ENCODE measurements at places on chromosomes 3 and 15.

GRCh38 chr3:184825121-184825820, 13.3 kb downstream of the VPS8 start:
- ATAC-seq: no peak

DNA sequence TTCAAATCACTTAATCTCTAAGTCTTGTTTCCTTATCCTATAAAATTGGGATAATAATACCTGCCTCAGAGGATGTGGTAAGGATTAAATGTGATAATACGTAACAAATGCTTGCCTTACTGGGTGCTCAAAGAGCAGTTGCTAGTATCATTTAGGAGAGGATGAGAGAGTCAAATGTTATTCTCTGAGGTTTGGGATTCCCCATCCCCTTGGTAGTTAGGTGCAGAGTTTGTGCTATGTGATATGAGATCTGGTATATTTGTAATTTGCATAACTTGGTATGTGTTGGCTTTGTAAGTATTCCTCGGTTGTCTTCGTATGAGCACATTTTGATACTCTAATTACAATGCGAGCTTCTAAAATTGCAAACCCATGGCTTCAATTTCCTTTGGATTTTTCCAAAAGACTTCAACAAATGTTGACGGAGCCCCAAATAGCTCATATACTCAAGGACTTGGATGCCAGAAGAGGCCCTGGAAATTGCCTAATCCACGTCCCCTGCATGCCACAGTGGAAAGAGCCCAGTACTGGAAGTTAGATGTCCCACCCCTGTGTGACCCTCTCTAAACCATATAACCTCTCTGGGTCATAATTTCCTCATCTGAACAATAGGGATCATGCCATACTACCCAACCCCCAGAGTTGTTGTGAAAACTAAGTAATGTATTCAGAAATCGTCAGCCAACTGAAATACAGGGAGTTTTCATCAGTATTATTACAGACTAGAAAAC, 85.0 kb downstream of the FBN1 start:
- ATAC-seq: no peak

- ATAC-seq: no peak
These were observed 132.2 kb upstream of the NR2E3 start for GRCh38 chr15:71678191-71678590.

DNA sequence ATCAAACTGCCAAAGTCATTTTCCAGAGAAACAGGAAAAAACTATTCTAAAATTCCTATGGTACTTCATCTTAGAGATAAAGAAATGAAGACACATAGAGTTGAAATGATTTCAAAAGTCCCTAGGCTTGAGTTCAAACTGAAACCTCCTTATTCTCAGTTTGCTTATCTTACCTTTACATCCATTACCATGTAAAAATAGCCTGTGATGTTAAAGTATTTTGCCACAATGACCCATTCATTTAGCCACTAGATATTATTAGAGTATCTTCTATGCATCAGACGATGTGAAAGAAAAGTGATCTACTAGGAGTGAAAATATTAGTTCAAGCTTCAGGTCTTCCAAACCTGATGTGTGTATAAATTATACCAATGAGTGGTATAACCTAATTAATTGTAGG, 55.1 kb upstream of the TTC14 start:
- ATAC-seq: no peak

DNA sequence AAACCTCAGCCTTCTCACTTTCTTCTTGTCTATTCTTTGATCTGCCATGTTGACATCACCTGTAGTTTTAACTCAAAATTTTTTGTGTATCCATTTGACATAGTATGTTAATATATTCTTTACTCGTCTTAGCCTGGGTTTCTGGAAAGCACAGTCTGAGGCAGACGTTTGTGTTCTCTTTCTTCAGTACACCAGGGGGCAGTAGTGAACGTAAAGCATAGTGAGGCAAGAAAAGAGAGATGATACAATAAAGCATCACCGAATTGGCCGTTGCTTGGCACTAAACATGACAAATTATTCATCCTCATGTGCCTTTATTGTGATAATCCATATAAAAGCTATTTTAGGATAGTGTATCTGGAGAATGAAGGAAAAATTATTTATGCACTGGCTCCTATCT, 141.0 kb upstream of the MYRIP start:
- ATAC-seq: no peak

DNA sequence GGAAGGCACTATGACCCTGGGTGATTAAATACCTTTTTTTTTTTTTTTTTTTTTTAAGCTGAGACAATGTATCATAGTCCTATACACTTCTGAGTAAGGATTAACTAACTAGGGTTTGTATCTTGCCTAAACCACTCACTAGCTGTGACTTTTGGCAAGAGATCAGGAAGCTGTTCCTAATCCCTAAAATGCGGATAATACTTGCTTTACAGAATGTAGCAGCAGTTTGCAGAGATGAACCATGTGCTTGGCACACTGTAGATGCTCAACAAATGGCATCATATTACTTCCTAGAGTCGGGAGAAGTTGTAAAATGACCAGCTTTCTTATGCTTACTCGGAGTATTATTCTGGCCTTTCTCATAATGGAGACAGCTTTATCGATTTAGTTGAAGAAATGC, 25.6 kb upstream of the PYGO1 start:
- no peak for ATAC-seq

DNA sequence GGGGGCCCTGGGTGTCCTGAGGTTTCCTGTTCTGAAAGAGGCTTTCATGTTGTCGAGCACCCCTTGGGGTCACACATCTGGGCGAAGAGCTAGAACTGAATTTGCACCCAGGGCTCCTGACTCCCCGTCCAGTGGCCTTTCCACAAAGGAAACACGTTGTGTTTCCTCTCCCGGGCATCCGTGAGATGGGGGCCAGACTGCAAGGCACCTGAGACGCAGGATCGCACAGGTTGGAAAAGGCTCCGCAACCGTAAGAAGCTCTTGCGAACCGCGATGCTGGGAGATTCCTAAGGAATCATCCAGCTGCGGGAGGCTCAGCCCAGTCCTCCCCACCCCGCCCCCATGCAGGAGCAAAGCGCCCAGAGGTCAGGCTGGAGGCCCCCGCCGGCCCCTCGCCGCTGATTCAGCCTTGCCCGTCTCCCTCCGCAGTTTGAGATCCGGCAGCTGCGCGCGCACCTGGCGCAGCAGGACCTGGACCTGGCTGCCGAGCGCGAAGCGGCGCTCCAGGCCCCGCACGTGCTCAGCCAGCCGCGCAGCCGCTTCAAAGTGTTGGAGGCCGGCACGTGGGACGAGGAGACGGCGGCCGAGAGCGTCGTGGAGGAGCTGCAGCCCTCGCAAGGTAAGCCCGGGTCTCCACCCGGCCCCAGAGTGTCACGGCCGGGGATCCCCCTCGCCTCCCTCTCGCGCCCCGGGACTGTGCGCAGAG, 119.6 kb downstream of the ETFA start:
- no peak for ATAC-seq

DNA sequence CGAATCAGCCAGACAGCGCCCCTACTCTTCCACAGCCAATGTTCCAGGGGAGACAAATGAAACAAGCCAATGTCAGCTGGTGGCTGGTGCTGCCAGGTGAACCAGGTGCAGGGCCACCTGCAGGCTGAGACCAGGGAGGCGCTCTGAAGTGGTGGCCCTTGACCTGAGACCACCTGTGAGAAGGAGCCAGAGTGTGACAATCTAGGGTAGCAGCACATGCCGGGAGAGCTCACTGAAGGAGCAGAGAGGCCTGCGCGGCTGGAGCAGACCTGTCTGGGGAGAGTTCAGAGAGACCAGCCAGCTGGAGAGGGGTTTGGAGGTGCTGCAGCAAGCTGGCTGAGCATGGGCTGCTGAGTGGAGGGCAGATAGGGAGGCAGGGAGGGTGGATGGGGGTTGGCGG, 693 bp upstream of the STAB1 start:
- ATAC-seq: no peak

DNA sequence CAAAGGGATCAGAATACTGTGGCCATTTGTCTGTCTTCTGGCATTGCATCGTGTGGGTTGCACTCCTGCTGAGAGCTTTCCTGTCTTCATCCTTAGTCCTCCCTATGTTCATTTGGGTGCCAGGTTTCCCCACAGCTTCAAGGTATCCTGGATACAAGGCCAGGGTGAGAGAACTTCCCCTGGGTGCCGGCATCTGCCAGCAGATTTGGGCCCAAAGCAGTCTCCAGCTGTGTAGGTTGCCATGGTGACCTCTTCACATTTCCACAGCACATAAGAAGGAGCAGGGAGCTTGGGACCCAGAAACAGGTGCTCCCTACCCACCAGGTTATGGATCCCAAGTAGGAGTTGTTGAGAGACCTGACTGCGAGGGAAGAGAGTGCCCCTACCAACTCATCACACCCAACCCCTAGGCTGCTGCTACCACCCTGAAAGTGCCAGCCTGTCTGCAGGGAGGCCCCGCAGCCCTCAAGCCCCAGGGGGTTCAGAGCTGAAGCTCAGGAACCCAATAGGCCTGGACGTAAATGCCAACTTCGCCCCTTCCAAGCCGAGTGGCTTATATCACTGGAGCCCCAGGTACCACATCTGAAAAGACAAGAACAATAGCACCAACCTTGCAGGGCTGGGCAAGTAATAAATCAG, 19.9 kb downstream of the TTC21A start:
- ATAC-seq: peak; percentile 17

GRCh38 chr3:108420926-108421325, 89.5 kb downstream of the MYH15 start:
- no peak for ATAC-seq

- ATAC-seq: no peak
These were observed 184.9 kb upstream of the LRRC3B start for GRCh38 chr3:26437678-26438077.

GRCh38 chr15:86115145-86115801, 35.6 kb downstream of the AGBL1 start:
- no peak for ATAC-seq

- ATAC-seq: no peak
These were observed 775 bp downstream of the C3orf33 start for GRCh38 chr3:155805204-155805801.

- no peak for ATAC-seq
These were observed 88.4 kb upstream of the RPL32 start for GRCh38 chr3:12929801-12930200.

DNA sequence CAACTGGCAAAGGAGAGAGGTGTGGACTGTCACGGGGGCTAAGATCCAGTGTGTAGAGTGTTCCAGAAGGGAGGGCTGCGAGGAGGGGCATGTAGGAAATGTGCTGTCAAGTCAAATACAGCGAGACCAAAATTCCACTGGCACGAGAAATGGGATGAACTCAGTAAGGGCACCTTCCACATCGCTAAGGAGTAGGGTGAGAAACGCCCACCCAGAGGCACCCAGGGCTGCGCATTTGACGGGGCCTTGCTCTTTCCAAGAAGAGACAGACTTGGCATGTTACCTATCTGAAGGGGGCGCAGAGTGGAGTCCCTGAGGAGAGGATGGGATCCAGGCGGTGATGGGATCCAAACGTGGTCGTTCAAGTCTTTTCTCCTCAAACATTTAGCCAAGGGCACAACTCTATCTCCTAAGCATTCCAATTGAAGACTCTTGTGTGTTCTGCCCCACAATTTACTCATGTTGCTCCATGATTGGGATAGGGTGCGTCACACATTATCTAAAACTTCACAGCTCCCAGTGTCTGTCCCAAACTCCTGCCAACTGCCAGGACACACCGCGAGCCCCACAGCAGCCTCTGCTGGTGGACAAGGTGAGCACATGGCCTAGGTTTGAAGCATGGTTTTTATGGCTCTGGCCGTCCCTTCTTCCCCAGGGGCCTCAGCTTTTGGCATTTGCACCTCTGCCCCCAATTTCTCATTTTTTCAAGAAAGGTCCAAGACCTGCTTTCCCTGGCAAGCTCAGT, 7.6 kb downstream of the SELENOS start:
- ATAC-seq: no peak

- ATAC-seq: no peak
These were observed 91.7 kb upstream of the NAALADL2 start for GRCh38 chr3:174767406-174767805.

DNA sequence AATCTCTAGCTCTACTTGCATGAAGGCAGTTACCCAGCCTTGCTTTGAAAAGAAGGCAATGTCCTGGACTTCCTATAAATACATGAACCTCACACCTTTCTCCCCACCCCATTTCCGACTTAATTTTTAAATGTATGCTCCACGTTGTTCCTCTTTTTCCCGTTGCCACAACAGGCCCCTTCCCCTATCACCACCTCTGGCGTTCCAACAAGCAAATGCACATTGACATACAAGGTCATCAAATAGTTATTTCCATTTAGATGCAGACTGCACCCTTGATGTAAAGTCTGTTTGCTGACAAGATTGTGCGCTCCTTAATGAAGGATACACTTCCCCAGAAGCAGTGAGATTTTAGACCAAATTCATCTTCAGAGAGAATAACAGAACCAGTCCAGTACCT, 260.7 kb upstream of the UMPS start:
- ATAC-seq: no peak

GRCh38 chr15:42156243-42156922, at the start of gene PLA2G4F:
PLA2G4F (minus strand) TSS chr15:42156636; CDS start chr15:42156549, 87 bp downstream.
- no peak for ATAC-seq

- ATAC-seq: no peak
These were observed 258.9 kb downstream of the PDZRN3 start for GRCh38 chr3:73365756-73366397.

- ATAC-seq: no peak
These were observed 34.5 kb downstream of the FEM1B start for GRCh38 chr15:68311859-68312557.

GRCh38 chr3:177284383-177284881, 87.2 kb upstream of the TBL1XR1 start:
- ATAC-seq: no peak

- no peak for ATAC-seq
These were observed 80.8 kb upstream of the EPHB3 start for GRCh38 chr3:184480831-184481230.

DNA sequence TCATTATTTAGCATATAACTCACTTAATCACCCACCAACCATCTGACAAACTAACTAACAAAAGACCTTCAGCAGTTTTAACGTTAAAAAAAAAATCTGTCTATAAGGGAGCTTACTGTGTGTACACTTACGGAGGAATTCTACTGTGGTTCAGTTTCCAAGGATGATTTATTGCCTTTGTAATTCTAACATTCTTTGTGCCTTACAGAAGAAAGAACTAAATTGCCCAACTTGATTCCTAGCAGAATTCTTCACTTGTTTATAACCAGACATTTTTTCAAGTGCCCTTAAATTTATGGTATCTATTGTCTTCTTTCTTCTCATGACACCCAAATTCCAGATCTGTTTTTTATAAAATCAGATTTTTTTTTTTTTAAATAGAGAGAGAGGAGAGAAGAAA, 119.7 kb upstream of the IGSF10 start:
- ATAC-seq: no peak

- no peak for ATAC-seq
These were observed 88.9 kb upstream of the OSBPL11 start for GRCh38 chr3:125684199-125684598.

- no peak for ATAC-seq
These were observed 401.9 kb upstream of the IL12A start for GRCh38 chr3:159586571-159587202.

- ATAC-seq: peak; percentile 54
These were observed 824 bp upstream of the CILP start for GRCh38 chr15:65212097-65212496.

DNA sequence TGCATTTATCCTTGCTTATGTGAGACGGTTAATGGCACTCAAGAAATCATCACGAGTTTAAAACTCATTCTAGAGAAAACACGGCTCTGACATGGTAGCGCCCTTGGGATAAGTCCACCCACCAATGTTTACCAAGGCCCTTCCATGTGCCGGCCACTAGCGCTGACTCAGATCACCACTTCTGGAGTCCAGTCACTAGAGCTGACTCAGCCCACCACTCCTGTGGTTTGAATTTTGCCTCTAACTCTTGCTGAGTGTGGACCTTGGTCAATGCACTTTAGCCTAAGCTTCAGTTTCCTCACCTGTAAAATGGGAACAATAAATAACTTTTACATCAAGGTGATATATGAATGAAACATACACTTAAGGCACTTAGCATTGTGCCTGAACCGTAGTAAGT, 358.4 kb upstream of the PROK2 start:
- no peak for ATAC-seq

Data from stimulated activated memory B cell treated with anti-CD40 and anti-IgM and Interleukin-4, amounts not matched to agents 10 μg/mL and 1 μg/mL and 100 μg/mL, for 72 hours (primary cell).